ENCODE measurements at places on chromosomes 12 and 14.

- no peak for DNase-seq
Measured at GRCh38 chr14:64973026-64973442, 898 bp upstream of the RAB15 start.

DNA sequence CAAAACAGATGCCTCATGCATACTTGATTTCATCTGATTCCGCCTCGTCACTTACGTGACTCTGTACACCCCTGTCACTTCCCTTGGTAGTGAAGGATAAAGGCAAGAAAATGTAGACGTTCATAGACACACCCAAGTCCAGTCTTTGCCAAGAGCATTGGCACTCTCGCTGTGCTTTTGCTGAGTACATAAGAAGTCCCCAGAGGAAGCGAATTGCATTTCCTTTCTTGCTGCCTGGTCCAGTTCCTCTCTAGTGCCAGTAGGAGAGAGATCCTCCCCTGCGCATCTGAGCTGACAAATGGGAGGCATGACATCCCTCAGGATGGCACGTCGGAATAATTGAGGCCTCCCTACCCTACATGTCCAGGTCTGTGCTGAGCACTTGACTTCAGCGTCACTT is 21.3 kb upstream of the RIN3 start:
- no peak for DNase-seq

DNA sequence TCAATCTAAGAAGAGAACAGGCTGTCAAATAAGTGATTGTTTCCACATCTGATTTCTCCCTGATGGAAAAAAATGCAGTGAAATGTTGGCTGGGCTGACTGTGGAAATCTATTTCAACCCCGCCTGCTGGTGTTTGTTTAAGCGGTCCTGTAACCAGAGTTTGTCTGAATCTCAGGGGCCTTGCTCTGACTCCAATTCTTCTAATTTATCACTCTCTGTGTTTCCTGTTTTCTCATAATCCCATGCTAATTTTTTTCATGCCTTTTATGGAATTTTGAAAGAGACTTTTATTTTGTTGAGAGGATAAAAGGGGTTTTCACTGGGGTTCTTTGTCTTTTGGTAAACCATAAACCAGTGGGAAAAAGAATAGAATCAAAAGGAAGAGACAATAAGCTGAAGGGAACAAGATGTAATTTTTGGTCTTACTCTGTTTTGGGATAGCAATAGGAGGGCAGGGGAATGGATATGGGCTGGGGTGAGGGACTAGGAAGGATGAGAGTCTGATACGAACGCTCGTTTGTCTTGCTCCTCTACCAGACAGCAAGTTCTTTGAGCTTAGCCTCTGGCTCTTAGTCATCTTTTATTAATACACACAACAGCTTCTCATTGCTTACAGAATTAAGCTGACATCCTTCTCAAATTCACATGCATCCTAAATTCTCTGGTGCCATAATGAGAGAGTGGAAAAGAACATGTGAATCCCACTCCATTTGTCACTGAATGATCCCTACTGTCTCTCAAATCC is 8.0 kb upstream of the MGP start:
- DNase-seq = no peak

DNA sequence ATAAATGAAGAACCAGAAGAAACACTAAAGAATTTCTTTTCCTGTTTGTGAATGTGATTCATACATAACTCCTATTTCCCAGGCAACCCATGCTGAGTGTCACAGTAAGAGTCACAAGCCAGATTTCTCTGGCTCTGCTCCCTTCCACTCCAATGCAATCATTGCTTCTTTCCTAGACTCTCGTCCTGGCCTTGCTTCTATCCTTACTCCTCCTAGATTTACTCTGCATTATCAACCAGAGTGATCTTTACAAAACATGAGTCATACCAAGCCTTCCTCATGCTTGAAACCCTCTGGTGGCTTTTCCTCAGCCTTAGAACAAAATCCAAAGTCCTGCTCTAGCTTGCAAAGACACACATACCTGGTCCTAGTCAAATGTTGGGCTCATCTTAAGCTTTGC is 13.3 kb downstream of the IL22 start:
- DNase-seq = peak; percentile 68

- DNase-seq = no peak
Measured at GRCh38 chr14:74855945-74856344, 20.0 kb downstream of the PROX2 start.

DNA sequence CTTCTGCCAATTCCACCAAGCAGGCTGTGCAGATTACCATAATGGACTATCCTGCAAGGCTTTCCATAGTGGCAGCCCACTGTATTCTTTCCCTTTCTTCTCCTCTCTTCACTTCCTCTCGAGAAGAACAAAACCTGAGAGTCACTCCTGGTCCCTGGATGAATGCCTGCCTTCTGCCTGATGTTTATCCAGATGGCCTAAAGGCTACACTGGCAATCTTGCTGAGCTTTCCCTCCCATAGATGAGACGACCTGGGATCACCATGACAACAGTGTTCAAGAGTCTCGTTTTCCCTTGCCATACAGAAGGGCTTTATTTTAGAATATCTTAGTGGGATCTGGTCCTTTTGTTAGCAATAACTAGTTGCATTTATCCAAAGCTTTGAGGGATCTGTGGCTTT is 142.3 kb downstream of the RTN1 start:
- no peak for DNase-seq

DNA sequence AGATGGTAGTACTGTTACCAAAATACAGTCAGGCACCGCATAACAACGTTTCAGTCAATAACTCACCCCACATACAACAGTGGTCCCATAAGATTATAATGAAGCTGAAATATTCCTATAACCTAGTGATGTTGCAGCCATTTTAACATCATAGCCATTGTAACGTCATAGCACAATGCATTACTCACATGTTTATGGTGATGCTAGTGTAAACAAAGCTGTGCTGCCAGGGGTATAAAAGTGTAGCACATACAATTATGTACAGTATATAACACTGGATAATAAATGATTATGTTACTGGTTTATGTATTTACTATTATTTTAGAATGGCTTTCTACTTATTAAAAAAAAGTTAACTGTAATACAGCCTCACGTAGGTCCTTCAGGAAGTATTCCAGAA is 37.0 kb downstream of the GPR137C start:
- no peak for DNase-seq

DNA sequence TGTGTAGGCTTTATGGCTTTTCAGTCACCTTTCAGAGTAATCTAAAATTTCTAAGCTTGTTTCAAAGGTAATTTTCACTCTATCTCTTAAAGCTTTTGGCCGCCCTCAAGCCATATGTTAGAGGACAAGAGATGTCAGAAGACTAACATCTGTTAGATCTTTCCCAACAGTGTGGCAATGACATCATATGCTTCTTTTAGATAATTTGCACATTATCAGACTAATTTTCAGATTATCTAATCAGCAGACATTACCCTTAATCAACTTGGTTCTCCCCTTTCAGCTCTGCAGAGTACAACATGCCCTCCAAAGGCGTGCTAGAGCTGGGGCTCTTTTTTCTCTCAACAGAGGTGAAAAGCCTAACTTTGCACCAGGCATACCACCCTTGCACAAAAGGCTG is 207.1 kb downstream of the DPF3 start:
- no peak for DNase-seq

GRCh38 chr12:13170892-13171490 is 25.5 kb upstream of the EMP1 start:
- DNase-seq = no peak

DNA sequence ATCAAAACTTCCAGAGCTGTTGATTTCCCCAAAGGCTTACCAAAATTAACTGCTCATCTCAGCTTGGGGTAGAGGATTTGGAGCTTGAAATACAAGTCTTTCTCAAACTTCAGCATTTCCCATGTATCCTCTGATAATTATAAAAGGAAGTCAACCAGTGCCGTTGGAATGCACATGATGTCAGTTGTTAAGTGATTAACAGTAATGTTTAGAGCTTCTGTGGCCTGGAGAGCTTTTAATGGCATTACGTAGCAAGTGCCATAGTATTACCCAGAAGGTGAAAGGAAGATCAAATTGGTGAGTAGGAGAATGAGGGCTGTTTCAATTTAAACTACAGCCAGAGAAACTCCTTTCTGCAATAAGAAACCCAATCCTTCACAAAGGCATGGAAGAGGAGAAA is 62.5 kb upstream of the PTPRR start:
- DNase-seq = no peak

- no peak for DNase-seq
Measured at GRCh38 chr12:68100241-68100640, 59.3 kb downstream of the IFNG start.

- DNase-seq = no peak
Measured at GRCh38 chr12:129064209-129064855, 211.1 kb downstream of the GLT1D1 start.

DNA sequence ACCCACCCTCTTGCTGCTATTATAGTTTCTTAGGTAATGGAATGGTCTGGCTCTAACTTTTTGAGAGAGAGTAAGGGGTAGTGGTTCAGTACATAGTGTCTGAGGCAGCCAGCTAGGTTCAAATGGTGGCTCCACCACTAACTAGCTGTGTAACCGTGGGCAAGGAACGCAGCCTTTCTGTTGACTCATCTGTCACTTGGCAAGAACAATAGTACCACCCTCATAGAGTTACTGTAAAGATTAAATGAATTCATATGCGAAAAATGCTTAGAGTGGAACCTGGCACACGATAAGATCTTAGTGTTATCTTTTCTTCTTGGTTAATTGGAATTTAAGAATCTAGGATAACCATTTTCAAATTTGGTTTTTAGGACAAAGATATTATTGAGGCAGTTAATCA is 14.0 kb downstream of the CCDC62 start:
- no peak for DNase-seq

GRCh38 chr14:31716208-31716607 is 155.0 kb downstream of the NUBPL start:
- DNase-seq = peak; percentile 13

- no peak for DNase-seq
Measured at GRCh38 chr14:96792003-96792402, 5.2 kb upstream of the VRK1 start.

- peak; percentile 36 for DNase-seq
Measured at GRCh38 chr12:62435303-62436163, 31.1 kb upstream of the MON2 start.

- no peak for DNase-seq
Measured at GRCh38 chr12:51639361-51639760, 48.3 kb downstream of the SCN8A start.

DNA sequence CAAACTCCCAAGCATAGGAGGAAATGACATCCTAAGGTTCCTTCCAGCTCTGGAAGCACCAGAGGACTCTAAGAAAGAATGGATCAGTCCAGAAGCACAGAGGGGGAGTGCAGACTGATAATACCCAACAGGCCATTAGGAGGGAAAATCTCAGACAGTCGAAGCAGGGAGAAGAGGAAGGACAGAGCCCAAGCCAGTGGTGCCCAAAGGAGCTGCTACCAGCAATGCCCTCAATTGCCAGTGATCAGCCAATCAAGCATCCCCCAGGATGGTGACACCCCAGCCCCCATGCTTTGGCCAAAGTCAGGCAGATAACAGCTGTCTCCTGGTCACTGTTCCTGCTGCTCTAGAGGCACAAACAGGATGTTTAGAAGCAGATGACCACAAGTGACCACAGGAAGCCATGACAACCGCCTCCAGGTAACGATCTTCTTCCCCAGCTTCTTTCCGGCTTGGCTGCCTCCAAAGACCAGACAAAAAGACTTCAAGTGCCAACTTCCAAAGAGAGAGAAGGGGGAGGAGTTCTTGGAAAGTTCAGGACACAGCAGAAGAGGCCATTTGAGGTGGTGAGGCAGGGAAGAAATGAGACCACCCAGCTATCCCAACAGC is 16.2 kb downstream of the PXN start:
- DNase-seq = no peak

GRCh38 chr14:31935391-31935790 is 141.7 kb upstream of the ARHGAP5 start:
- DNase-seq = no peak

GRCh38 chr12:25332143-25332542 is 81.4 kb upstream of the KRAS start:
- DNase-seq = peak; percentile 54

- DNase-seq = no peak
Measured at GRCh38 chr12:99476956-99477355, 170.6 kb upstream of the GARIN6 start.

DNA sequence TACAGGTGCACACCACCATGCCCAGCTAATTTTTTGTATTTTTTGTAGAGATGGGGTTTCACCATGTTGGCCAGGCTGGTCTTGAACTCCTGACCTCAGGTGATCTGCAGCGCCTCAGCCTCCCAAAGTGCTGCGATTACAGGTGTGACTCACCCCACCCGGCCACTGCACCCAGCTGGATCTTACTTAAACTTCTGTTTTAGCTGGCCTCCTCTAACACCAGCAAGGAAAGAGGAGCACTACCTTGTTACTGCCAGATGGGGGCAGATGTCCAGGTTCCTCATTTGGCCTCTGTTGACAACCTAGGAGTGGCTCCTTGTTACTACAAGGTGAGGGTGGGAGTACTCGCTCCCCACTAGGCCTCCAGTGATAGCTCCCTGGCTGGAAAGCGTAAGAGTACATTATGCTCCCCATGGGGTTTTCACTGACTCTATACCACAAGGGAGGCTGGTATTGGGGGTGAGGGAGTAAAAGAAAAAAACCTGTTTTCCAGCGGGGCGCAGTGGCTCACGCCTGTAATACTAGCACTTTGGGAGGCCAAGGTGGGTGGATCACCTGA is 13.2 kb upstream of the ARF6 start:
- peak; percentile 88 for DNase-seq

DNA sequence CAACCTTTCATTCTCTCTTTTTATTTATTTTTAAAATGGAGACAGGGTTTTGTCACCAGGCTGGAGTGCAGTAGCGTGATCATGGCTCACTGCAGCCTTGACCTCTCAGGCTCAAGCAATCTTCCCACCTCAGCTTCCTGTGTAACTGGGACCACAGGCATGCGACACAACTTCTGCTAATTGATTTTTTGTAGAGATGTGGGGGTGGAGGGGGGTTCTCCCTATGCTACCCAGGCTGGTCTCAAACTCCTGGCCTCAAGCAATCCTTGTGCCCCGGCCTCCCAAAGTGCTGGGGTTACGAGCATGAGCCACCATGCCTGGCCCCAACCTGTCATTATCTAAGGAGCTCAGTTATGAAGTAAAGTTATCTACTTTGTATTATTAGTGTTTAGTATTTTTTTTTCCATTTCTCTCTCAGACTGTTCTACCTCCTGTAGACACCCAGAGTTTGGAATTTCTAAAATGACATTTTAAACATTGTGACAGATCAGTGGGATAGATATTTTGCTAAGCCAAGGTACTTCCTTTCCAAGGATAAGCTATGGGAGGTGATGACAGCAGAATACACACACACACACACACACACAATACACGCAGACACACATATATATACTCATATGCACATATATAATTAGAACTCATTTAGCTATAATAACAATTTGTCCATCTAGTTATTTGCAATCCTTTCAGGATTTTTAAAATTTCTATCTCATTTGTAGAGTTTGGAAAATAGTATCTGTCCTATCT is 2.1 kb upstream of the USP44 start:
- DNase-seq = no peak

DNA sequence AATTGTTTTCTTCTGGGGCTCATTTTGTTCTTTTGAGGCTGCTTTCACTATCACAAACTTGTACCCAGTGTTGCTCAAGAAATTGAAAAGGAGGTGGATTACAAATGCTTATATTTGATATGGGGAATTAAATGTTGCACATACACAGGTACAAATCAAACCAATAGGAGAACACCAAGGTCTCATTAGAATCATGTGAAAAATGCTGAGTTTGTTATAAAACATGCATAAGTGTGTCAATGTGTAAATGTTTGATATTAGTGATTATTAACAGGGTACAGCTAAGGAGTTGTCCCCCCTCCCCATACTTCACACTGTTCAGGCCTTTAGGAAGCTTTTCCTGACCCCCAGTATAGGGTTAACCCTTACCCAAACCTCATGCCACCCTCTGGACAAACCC is 971.2 kb upstream of the SEL1L start:
- DNase-seq = no peak

GRCh38 chr12:96701856-96702255 is 205.2 kb upstream of the NEDD1 start:
- DNase-seq = no peak

Data from activated CD4-positive, alpha-beta T cell treated with anti-CD3 and anti-CD28 coated beads, Interleukin-10, Interleukin-2, amounts not matched to agents 100 ng/mL and 50 ng/mL, durations not matched to agents 16 hours and 8 hours (primary cell).